Muscle of arm (tissue), 14 donors: ENCODE measurements at places on chromosomes 7 and 10. TPM values are rescaled to one million over a fixed set of nuclear protein-coding genes. Genes with fewer than 3 reads are reported as not detected.

The ITPRID1 gene
- 0.89 TPM for polyA plus RNA-seq

DNA sequence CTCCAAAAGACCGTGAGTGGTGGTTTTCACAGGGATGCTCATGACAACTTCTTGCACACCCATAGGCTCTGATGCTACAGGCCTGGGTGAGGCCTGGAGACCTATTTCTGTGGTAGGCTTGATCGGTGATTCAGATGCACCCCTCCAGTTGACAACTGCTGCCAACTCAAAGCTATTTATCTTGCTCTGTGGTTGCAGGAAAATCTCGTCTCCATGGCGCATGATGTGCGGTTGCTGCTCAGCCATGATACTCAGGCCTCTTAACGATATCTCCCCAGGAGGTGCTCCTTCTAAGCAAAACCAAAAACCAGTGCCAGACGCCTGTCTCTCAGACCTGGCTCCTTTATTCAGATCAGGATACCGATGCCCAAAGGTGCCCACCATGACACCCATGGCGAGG lies 31.4 kb downstream of the C10orf90 start:
- no peak for DNase-seq

- DNase-seq, result no peak
These were observed 87.6 kb upstream of the SEMA3D start for GRCh38 chr7:85274454-85274853.

DNA sequence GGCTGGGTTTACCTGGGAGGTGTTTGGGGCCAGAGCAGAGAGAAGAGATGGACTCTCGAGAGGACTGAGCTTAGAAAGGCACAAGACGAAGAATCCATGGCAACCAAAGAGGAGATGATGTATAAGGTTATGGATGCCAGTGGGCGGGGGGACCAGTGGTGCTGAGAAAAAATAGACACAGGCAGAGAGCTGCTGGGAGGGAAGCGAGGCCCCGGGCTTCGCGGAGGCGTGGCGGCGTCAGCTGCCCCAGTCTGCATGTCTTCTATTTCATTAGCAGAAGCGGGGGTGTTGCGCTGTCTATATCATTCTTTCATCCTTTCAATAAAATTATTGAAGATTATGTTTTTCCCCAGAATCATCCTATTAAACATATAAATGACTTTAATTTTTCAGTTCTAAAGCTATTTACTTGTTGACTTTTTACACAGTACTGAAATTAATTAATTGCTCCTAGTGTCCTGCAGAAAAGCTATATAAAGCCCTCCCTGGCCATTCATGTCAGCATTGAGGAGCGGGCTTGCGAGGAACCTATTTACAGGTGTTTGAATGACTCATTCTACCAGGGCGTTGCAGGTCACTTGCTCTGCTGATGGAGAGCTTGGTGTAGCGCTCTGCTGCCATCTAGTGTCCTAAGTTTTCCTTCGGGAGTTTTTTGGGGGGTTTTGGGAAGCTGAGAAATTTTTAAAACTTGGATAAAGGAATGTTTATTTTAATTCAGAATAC lies 42.9 kb upstream of the BHLHA15 start:
- peak; percentile 53 for DNase-seq

GRCh38 chr10:43796781-43797180 lies 148.1 kb upstream of the ZNF32 start:
- DNase-seq, result no peak

DNA sequence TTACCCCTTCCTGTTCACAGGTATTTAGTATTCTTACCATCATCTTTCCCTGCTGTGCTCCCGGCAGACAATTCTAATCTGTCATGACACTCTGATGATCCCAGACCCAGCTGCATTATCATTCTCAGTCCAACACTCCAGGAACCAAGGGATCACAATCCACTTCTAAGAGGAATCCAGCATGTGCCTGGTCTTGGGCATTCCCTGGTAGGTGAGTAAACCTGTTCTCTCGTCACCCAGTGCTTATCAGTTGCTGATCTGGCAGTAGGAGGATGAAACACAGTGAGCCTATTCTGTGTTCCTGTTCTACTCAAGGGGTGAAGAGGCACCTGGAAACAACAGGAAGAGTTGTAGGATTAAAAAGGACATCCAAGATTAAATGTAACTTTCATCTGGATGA lies 1.3 kb upstream of the DMBT1 start:
- no peak for DNase-seq

DNA sequence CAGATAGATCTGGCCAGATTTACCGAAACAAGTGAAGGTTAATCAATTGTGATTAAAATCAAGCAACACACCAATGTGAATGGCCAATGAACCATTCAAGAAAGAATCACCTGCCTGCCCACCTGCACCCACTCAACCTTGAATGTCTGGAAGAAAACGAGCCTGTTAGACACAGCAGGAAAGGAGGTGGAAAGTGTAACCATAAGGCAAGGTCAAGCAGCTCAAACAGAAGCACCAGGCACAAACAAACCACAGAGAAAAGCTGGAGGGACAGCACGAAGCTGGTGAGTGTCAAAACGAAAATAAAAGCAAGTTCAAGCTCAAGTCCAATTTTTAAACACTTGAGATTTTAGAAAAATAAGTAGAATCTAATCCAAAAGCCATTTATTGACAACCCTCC lies 64.9 kb downstream of the STEAP1B start:
- DNase-seq, result no peak

The ZNF804B gene
- polyA plus RNA-seq, result not detected

DNA sequence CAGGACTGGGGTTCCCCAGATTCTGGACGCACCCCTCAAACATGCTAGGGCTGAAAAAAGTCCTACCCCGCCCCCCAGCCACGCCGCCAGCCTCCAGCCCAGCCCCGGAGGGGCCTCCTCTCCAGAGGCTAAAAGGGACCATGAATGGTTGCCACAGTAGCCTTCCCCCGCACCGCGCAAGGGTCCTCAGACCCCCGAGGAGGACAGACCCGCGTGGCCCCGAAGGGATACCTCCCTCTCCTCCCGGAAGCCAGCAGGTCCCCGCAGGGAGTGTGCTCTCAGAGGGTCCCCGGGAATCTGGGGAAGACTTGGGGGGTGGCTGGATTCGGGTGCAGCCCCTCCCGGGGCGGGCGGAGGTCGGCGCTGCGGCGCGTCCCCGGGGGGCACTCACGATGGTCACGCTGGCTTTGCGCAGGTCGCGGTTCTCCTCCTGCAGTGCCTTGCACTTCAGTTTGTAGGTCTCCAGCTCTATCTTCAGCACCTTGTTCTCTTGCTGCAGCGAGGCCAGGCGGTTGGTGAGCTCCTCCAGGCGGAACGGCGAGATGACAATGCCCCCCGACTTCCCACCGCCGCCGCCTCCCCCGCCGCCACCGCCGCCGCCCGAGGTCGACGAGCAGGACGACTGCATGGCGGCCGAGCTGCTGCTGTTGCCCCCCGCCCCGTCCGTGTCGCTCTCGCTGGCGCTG lies 482 bp downstream of the CCDC6 start:
- no peak for DNase-seq

DNA sequence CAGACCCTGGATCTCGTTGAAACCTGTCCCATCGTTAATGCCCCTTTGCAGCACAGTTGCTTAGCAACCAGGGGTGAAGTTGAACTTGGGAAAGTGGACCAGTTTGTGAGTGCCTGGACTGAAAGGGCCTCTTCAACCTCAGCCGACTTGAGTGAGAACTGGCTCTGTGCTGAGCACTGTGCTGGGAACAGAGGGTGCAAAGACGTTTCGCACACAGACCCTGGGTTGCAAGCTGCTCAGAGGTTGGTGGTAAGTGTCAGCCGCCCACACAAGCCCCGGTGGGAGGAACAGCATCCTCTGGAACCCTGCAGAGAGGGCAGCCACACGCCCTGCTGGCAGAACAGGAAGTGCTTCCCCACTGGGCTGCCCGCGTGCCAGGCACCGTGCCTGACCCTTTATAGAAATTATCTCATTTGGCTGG lies 89.2 kb downstream of the CARD11 start:
- DNase-seq, result no peak

GRCh38 chr10:78577712-78578111 lies 491.1 kb upstream of the ZMIZ1 start:
- DNase-seq, result no peak

The MSMB gene
- not detected for polyA plus RNA-seq

GRCh38 chr10:118482393-118483331 lies 112.8 kb downstream of the PRLHR start:
- no peak for DNase-seq

DNA sequence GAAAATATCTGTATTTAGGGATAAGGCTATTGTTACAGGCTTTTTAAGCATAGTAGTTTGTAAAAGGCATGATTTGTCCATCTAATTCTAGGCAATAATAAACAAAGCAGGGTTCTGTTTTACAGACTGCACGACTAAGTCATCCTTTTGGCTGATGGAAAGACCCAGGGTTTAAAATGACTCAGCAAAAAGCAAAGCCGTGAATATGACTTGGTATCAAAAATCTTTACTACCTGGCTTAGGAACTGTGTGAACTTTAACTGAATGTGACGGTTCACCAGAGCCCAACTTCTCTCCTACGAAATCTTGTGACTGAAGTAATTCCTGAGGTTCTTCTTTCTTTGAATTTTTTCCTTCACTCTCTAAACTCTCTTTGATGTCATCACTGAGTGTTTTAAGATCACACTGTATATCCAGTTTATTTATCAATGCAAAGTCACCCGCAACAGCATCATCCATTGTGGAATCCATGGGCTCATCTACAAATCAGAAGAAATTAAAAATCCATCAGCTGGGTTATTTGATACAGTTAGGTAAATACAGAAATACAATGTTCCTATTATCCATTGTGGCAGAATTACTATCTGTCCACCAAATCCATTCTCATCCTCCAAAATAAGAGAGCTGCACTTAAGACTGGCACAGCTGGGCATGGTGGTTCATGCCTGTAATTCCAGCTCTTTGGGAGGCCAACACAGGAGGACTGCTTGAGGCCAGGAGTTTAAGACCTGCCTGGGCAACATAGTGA lies 17.0 kb downstream of the ATE1 start:
- DNase-seq, result no peak

DNA sequence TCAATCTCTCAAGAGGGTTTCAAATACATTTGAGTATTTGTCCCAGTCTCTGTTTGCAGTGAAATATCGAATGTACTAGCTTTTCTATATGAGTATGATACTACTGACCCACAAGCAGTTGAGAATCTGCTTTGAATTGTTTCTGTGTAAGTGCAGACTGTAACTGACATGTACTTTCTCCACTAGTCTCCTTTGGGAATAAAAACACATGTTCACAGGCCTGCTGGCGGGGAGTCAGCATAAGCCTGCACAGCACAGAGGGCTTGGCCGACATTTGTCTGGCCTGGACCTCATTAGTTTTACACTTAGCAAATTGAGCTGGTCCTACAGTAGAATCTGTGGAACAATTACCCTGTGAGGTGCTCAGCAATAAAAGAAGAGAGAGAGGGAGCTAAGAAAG lies 72.6 kb downstream of the ITGB8 start:
- peak; percentile 83 for DNase-seq

DNA sequence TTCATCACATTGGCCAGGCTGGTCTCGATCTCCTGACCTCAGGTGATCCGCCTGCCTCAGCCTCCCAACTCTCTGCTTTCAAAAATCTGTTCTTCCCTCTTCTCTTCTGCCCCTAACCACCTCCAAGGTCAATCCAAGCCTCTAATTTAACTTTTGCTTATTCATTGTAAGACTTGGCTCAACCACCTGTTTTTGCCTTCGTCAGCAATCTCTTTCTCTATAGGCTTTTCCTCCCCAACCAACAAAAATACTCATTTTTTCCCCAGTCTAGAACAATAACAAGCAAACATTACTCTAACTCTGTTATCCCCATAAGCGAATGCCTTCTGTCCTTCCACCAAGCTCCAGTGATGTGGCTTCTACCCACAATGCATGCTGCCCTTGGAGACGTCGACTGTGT lies 89.8 kb upstream of the NMT2 start:
- DNase-seq, result no peak

- DNase-seq, result no peak
These were observed 8.0 kb upstream of the TNRC18 start for GRCh38 chr7:5431560-5432015.

The NRAP gene
- 6.6 TPM for polyA plus RNA-seq

DNA sequence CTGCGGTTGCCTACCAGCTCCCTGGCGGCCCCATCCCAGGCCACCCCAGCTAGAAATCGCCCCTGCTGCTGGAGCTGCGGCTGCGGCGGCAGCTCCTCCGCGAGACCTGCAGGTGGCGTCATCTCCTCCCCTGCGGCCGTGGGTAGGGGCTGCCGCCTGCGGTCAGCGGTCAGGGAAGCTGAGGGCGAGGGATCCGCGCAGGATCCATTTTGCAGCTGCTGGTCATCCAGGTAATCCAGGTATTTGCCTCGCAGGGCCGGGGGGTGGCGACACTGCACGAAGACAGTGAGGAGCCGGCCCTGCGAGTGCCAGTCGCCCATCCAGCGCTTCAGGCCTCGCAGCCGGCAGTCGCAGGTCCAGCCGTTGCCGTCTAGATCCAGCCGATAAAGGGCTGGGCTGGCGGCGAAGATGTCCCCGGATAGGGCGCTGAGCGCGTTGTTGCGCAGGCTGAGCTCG lies 1.5 kb downstream of the TRIL start:
- peak; percentile 76 for DNase-seq

The COL28A1 gene
- 0.92 TPM for polyA plus RNA-seq

GRCh38 chr10:117991701-117992100 lies 55.0 kb downstream of the RAB11FIP2 start:
- no peak for DNase-seq

GRCh38 chr7:124318721-124319450 lies 286.0 kb upstream of the TMEM229A start:
- no peak for DNase-seq

DNA sequence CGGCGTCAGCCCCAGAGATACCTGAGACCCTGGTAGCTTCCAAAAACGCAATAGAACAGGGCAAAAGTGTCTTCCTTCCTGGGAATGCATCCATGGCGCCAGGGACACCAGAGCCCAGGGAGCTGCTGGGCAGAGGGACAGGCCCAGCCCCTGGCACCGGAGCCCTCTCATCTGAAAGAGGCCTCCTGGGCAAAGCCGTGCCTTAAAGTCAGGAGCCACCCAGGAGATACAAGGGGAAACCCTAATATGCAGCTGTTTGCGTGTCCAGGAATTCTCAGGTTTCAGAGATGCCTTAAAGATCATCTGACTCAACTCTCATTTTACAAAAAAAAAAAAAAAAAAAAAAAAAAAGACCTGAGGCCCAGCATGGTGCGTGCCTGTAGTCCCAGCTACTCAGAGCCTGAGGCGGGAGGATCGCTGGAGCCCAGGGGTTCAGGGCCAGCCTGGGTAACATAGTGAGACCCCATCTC lies 28.0 kb downstream of the NUDT1 start:
- no peak for DNase-seq

DNA sequence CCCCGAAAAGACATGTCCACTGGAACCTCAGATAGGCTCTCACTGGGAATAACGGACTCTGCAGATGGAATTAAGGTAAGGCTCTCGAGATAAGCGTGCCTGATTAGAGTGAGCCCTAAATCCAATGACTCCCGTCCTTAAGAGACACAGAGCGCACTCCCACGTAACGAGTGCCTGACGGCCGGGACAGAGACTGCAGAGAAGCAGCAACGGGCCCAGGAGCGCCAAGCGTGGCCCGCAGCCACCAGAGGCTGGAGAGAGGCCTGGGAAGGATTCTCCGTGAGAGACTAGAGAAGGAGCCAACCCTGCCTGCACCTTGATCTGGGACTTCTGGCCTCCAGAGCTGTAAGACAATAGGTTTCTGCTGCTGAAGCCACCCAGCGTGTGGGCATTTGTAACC lies 20.0 kb upstream of the TNRC18 start:
- no peak for DNase-seq
